ENCODE measurements at places on chromosomes 12 and 14. TPM values are rescaled to one million over a fixed set of nuclear protein-coding genes. Genes with fewer than 3 reads are reported as not detected.

Gene DAO
- total RNA-seq: not detected

Gene KRT78
- not detected for total RNA-seq

Gene UNG
- 10.7 TPM for total RNA-seq

Gene KRT74
- not detected for total RNA-seq

Gene NTN4
- 96.4 TPM for total RNA-seq

Gene TMPRSS12
- not detected for total RNA-seq

Gene SMAGP
- 17.4 TPM for total RNA-seq

Gene KDM5A
- 71.6 TPM for total RNA-seq

Gene MYF6
- not detected for total RNA-seq

Gene PLEKHG3
- total RNA-seq: 52.9 TPM

Gene ARID4A
- 19.0 TPM for total RNA-seq

Gene PLEK2
- total RNA-seq: 22.4 TPM

Gene POTEM
- total RNA-seq: not detected

Gene CELA1
- total RNA-seq: not detected

Gene RGS6
- total RNA-seq: not detected

Gene RPS6KA5
- total RNA-seq: 2.2 TPM

Gene KLRK1
- total RNA-seq: 2.3 TPM

Gene DLGAP5
- total RNA-seq: 17.6 TPM

Gene PRIMA1
- total RNA-seq: 0.07 TPM

Gene MYL2
- not detected for total RNA-seq

Gene BHLHE41
- 3.4 TPM for total RNA-seq

Gene ADAM20
- total RNA-seq: 1.6 TPM

Gene LRR1
- total RNA-seq: 19.8 TPM

Gene CABP1
- total RNA-seq: not detected

Gene ADCY4
- total RNA-seq: not detected

Gene MDGA2
- not detected for total RNA-seq

Gene SLC2A3
- 4.0 TPM for total RNA-seq
